ENCODE measurements at places on chromosomes 1 and 21.

- no peak for DNase-seq
Observed at GRCh38 chr1:179303200-179303785, 9.7 kb downstream of the SOAT1 start.

- no peak for DNase-seq
Observed at GRCh38 chr1:153968000-153968363, 280 bp downstream of the CREB3L4 start.

- DNase-seq = no peak
Observed at GRCh38 chr1:47147047-47147785, 10.0 kb downstream of the CYP4A22 start.

GRCh38 chr1:56501426-56501825, 77.9 kb downstream of the PLPP3 start:
- DNase-seq = no peak

DNA sequence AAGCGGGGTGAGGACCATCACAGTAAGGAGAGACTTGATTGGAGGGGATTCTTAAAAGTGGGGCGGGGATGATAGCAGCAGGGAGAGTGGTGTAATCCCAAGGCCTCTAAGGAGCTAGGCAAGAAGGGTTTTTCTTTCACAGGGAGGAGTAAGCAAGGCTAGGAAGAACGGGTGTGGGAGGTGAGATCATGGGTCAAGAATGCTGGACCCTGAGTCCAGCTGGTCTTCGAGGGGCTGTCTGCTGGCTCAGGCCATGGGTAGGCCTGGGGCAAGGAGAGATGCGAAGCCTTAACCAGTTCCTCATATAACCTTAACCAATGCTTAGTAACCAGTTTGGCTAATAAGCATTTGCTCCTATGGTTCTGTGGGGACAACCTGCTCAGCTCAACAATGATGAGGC, 599.1 kb downstream of the NPHP4 start:
- no peak for DNase-seq

- DNase-seq = peak; percentile 78
Observed at GRCh38 chr21:14737922-14738321, 191.8 kb upstream of the SAMSN1 start.

DNA sequence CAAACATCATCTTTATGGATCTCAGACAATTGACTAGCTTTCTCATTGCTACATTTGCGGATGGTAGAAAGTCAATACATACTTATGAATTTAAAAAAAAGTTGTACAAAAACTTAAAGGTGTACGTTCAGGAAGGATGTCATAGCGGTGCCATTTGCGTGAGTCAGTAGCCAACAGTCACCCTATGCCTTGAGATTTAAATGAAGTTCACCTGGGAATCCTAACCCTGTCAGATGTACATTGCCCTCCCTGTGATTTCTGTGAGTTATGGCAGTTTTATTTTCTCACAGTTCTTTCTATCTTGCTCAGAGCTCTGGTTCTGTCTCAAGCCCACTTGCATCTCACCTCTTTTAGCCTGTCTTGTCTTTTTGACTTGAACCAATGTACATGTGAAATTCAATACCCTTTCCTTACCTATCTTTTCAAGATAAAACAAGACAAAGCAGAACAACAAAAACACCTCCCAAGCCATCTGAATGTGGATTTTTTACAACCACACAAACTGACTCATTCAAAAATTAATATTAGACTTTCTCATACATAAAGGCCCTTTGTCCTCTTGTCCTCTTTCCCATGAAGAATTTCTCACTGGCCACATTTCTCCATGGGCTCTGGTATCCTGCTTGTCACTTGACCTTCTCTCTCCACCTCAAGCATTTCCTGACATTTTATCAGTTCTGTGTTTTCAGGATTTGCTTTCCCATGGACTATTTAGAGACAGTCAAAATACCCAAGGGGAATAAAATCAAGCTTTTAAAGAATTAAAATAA, 25.3 kb upstream of the ZNF697 start:
- no peak for DNase-seq

- DNase-seq = no peak
Observed at GRCh38 chr1:207824691-207825408, 73.0 kb downstream of the CD46 start.

DNA sequence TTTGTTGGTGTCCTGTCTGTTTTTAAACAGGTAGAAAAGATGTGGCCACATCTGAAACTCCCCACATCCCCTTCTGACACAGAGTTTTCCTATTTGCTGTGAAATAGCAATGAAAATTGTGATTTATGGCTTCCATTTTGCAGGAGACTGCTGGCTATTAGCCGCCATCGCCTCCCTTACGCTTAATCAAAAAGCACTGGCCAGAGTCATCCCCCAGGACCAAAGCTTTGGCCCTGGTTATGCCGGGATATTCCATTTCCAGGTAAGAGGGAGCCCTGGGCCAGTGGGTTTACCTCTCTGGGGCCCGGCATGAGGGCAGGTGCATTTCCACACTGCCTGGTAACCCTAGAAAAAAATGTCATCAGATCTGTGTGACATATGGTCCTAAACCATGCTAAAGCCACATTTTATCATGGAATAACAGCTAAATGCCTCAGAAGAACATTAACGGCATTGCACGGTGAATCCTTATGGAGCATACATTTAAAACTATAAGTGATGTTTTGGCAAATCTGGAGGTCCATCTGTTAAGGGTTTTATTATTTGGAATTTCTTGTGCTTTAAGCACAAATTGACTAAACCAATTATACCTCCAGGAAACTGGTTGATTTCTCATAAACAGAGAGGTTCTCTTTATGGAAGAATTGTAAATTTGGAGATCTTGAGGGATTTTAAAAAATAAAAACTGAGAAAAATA, 12.3 kb downstream of the CAPN9 start:
- DNase-seq = no peak

DNA sequence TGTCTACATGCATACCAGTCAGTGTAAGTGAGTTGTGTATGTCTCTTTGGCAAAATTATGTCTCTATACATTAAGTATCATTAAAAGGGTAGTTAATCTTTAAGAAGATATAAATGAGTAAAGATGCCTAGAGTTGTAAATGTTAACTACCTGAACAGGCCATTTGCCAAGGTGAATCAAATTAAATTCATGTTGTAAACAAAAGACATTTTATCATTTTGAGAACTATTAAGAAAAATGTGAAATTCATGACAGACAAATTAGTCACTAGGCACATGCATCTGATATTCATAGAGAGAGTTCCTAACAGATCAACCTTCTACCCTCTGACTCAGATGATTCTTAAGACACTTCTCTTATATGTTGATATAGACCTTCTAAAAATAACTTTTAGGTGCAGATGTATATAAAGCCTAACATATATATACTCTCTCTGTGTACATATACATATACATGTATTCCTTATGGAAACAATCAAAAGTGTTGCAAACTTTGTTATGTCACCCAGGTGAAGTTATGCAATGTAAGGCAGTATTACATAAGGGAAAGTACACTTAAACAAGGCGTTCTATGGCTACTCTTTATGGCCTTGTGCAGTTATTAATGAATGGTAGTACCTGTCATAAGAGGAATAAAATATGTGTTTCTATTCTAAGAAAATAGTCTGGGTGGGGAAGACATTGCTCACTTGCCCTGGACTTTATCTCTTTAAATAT, at the start of gene TMPRSS15:
Gene TMPRSS15 (minus strand): TSS at position 51 of the 716 bp plus-strand sequence. CDS start 163 bp downstream, outside the sequence.
- no peak for DNase-seq

DNA sequence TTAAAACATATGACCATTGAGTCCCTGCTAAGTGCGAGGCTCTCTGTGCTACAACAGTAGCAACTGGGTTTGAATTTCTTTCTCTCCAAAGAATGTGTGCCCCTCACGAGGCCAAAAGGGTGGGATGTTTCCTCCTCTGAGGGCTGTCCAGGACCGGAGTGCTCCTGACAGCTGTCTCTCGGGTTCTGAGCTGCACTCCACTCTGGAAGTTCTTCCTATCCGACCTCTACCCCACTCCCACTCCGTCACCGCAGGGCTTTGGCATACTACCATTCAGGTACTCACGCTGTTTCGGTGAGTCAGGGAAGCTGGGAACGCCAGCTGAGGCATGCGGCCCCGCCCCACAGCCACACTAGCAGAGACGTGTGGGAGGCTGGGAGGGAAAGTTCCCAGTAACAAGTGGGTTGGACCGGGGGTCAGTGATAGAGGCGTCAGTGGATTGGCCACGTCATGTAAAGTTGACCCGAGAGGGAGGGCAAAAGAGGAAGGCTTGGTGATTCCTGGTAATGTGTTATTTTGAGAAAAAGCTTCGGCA, 705 bp upstream of the SLC50A1 start:
- no peak for DNase-seq

DNA sequence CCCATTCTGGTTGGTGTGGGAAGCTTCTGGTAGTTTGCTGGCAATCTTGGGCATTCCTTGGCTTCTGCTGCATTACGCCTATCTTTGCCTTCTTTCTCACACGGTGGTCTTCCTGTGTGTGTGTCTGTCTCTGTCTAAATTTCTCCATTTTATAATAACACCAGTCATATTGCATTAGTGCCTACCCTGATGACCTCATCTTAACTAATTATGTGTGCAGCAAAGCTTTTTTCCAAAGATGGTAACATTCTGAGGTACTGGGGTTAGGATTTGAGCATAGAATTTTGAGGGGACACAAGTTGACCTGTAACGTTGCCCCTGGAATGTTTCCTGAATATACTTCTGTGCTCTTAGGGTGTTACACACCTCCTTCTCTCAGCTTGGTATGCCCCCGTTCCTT, 77.1 kb downstream of the DYRK1A start:
- no peak for DNase-seq

- no peak for DNase-seq
Observed at GRCh38 chr1:32208891-32209328, at the start of gene DCDC2B. Gene DCDC2B (plus strand): TSS chr1:32209089. CDS start chr1:32209094, 5 bp downstream.

DNA sequence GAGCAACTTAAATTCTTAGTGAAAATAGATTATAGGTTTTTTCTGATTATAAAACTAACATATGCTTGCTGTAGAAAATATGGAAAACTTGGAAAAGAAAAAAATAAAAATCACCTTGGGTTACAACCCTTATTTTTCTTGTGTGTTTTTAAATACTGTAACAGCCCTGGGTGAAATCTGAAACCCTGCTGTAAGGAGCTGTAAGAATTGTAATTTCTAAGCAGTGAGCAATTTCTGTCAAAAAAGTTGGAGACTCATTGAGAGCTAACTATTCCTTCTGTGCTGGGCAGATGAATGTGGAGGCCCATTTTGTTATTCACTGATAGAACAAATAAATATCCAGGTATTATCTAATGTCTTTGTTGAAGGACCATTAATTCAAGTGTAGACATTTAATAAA, 42.6 kb downstream of the ADCY10 start:
- no peak for DNase-seq

DNA sequence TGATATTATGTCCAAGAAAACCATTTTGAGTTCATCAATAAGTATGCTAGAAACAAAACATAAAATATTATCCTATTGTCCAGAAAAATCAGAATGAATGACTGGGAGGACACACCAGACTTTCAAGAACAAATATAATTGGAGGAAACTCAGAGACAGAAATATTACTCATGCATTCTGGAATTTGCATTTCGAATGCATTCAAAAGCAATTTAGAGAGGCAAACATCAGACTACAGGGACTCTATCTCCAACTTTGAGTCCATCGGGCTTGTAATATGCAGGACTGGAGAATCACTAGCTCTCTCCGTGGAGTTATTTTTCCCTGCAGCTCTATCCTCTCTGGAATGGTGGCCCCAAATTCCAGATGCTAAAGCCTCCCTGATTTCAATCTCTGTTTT, 161.8 kb downstream of the CDC42BPA start:
- DNase-seq = no peak

- DNase-seq = no peak
Observed at GRCh38 chr1:116943438-116943837, 33.7 kb downstream of the PTGFRN start.

DNA sequence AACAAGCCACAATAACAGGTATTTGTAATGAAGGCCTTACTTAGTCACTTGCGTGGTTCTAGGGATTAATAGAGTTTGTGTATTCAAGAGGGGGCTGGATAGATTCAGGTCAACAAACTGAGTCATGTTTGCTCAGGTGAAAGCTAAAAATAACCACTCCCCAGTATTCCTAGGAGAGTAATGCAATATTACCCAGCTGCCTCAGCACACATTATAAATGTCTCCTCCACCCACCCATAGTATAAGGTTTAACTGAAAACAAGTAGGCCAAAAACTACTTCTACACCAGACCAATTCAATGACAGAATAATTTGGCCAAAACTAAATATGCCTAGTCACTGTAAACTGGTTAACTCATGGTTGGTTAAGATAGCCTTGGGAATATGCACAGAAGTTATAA, 34.4 kb downstream of the WLS start:
- no peak for DNase-seq

- DNase-seq = no peak
Observed at GRCh38 chr21:39637197-39637970, 24.6 kb downstream of the B3GALT5 start.

GRCh38 chr1:219159946-219160645, 13.6 kb upstream of the LYPLAL1 start:
- DNase-seq = no peak

DNA sequence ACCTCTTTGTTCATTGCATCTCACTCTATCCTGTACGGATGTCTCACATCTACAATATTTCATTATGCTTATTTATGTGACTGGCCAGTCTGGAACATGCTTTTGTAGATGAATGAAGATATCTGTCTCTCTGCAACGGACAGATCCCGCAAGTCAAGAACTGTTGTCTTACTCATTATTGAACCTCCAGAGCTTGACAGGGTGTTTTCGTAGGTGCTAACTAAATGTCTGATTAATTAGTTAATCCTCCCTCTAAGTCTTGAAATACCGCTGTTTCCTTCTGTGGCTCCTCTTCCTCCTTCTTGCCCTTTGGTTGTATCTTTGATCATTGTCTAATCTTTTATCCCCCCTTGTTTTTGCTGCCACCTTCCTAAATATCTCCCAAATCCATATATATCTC, 3.2 kb upstream of the C1orf162 start:
- DNase-seq = no peak

DNA sequence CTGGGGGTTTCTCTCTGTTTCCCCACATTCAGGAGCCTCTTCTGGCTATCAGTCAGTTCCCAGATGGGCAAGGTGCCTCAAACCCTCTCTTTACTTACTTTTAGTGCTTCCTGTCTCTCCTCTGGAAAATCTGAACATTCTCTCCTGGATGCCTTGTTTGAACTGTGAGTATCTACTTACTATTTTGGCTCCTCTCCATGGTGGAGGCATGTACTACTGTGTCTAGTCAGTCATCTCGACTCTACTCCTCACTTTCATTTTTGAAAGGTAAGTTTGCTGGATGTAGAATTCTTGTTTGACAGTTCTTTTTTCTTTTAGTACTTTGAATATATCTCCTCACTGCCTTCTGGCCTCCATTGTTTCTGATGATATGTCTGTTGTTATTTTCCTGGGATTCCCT, 70.9 kb upstream of the FAM78B start:
- DNase-seq = no peak

- DNase-seq = no peak
Observed at GRCh38 chr1:83715550-83715949, 283.4 kb downstream of the TTLL7 start.

GRCh38 chr1:10785728-10786638, 10.5 kb downstream of the CASZ1 start:
- DNase-seq = no peak

GRCh38 chr1:202862679-202863560, 26.0 kb downstream of the RABIF start:
- DNase-seq = no peak

GRCh38 chr1:110484801-110485200, 33.9 kb downstream of the PROK1 start:
- DNase-seq = no peak

- DNase-seq = peak; percentile 62
Observed at GRCh38 chr1:27726173-27727044, 648 bp downstream of the FAM76A start.
